ENCODE measurements at places on chromosomes 13 and 19. TPM values are rescaled to one million over a fixed set of nuclear protein-coding genes. Genes with fewer than 3 reads are reported as not detected.

ODAD3 gene
- not detected for total RNA-seq

PDCD2L gene
- total RNA-seq, result 15.8 TPM

PABPC3 gene
- total RNA-seq, result 0.21 TPM

GJB2 gene
- total RNA-seq, result 21.2 TPM

SELENOV gene
- not detected for total RNA-seq

PAN3 gene
- 44.2 TPM for total RNA-seq

MIA gene
- total RNA-seq, result 1.9 TPM

ZNF536 gene
- total RNA-seq, result 8.3 TPM

TJP3 gene
- total RNA-seq, result 5.4 TPM

SMIM24 gene
- not detected for total RNA-seq

FUT2 gene
- total RNA-seq, result 3.0 TPM

RGS9BP gene
- total RNA-seq, result 7.1 TPM

MZF1 gene
- 21.6 TPM for total RNA-seq

PCDH20 gene
- total RNA-seq, result 2.9 TPM

MISP3 gene
- 1.5 TPM for total RNA-seq

ZIC2 gene
- total RNA-seq, result not detected

DNA sequence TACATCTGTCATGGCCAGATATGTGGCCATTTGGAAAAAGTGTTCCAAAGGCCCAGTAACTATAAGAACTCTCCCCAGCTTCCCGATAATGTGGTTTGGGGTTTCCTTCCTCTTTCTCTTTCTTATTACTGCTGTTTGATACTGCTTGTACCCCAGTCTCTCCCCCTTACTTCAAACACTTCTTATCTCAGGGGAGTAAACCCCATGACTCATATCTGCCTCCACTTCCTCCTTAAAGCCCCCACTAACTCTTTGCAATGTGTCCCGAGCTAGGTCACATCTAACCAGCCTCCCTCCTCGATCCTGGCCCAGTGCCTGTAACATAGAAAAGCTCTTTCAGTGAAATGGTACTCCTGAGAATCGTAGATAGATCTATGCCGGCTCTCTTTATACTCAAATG lies 82.4 kb upstream of the STARD13 start:
- DNase-seq, result no peak

GRCh38 chr19:18601875-18602274 lies 4.7 kb downstream of the CRLF1 start:
- no peak for DNase-seq

GRCh38 chr19:50357178-50358100 lies 8.0 kb downstream of the NAPSA start:
- DNase-seq, result peak; percentile 83

DNA sequence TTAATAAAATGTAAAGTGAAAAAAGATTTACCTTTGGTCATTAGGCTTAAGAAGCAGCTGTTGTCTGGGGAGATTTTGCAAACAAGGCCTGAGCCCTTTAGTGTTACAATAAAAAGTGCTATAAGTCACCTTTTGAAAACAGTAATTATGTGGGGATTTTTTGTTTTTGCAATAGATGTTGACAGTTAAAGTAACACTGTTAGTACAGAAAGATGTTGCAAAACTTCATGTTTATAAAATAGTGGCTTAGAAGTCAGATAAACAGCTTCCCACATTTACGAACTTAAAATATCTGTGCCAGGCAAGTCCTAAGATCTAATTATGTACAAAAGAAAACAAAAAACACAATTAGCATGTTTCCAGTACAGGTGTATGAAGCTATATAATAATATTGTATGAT lies 138.0 kb upstream of the IRS2 start:
- DNase-seq, result no peak

- DNase-seq, result peak; percentile 37
Observed at GRCh38 chr19:31330761-31331160, 18.5 kb downstream of the TSHZ3 start.

- no peak for DNase-seq
Observed at GRCh38 chr19:39969681-39970424, 1.1 kb upstream of the PSMC4 start.

DNA sequence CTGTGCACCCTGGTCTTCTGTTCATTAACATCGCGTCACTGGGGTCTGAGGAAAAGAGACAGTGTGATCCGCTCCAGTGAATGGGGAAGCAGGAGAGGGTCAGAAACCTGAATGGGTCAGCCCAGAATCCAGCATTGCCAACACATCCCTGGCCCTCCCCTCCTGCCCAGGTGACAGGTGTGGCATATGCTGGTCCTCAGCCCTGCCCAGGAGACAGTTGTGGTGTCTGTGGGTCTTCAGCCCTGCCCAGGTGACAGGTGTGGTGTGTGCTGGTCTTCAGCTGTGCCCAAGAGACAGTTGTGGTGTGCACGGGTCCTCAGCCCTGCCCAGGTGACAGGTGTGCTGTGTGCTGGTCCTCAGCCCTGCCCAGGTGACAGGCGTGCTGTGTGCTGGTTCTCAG lies 8.0 kb downstream of the TFDP1 start:
- no peak for DNase-seq

- no peak for DNase-seq
Observed at GRCh38 chr13:33624740-33625139, 193.2 kb upstream of the RFC3 start.

DNA sequence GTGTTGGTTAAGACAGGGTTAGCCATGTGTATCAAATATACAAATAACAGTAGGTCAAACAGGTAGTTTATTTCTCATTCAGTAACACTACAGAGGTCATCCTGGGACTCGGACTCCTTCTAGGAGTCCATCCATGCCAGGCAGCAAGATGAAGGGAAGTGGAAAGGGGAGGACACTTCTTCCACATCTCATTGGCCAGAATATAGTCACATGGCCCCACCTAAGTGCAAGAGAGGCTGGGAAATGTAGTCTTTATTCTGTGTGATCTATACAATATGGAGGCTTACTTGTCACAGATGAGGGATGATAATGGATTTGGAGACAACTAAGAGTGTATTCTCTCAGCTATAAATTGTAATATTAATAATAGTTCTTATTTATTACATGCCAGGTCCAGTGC lies 31.1 kb downstream of the RDH8 start:
- no peak for DNase-seq

DNA sequence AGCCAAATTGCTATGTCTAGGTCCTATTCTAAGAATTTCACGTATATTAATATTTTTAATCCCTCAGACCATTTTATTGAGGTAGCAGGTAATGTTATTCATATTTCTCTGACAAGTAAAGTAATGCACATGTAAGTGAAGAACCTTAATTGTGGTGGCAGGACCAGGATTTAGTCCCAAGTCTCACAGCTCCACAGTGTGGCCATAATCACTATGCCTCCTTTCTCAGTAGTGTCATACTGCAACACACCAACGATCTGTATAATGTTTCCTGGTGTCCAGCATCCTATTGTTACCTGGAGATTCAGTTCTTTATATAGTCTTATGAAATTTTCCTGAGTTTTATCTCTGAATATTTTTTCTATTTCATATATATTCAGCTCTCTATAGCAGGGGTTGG lies 340.3 kb downstream of the OLFM4 start:
- DNase-seq, result no peak

DNA sequence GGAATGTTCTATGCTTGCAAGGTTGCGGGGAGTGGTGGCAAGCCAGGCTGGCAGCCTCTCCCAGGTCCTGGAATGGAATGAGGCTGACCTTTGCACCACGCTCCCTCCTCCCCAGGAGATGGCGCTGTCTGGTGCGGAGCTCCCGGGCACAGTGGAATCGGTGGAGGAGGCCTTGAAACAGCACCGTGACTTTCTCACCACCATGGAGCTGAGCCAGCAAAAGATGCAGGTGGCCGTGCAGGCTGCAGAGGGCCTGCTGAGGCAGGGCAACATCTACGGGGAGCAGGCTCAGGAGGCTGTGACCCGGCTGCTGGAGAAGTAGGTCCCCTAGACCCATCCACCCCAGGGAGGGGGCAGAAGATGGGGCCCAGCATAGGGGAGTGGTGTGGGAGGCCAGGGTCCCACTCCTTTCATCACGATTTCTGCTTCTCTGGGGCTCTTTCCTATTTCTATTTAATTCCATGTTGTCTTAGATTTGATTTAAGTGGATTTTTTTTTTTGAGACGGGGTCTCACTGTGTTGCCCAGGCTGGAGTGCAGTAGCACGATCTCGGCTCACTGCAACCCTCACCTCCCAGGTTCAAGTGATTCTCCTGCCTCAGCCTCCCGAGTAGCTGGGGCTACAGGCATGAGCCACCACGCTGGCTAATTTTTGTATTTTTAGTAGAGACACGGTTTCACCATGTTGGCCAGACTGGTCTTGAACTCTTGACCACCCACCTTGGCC lies 53.2 kb upstream of the SHKBP1 start:
- DNase-seq, result peak; percentile 31

DNA sequence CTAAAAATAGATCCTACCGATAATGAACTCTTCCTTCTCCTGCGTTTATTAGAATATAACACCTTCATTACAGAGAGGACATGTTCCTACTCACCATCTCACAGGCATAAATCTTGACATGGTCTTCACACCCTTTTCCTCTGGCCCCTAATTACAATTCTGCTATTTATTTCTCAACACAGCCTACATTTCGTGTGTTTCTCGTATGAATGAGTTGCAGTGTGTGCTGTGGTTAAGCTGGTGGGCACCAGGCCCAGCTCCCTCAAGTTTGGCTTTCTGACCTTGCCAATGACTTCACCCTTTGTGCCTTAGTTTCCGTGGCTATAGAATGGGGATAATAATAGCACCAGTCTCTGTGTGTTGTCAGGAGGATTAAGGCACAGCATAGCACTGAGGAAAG lies 12.3 kb upstream of the KATNAL1 start:
- DNase-seq, result peak; percentile 37

DNA sequence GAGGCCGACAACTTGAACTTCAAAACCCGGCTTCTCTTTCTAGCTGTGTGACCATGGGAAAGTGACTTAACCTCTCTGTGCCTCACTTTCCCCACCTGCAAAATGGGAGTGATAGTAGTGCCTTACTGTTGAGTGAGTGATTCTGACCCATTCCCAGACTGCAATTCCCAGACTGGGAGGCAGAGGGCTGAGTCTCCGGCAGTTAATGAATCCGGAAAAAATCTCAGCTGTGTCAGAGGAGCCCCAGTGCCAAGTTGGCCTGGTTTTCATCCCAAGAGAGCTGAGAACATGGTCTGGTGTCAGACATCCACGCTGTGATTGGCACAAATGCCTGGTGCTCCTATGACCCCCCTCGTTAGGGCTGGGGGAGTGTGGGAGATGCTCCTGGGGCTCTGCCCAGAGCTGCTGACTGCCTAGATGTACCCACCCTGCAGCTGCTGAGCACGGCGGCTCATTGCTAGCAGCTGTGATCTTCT lies 50.0 kb downstream of the PIN1 start:
- peak; percentile 98 for DNase-seq

DNA sequence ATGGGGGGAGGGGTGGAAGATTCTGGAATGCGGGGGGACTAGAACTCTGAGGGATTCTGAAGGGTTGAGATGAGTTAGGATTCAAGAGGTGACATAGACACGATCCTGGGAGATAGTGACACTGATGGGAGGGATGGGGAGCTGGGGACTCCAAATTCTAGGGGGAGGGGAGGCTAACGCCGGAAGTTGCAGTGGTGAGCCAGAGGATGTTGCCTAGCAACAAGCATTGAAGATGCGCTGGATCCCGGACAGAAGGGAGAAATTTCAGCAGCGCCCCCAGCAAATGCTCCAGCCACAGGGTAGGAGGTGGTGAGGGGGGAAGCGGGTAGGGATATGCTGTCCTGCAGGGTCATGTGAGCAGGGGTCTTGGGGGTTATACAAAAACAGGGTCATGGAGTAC lies 6.9 kb upstream of the LTBP4 start:
- DNase-seq, result no peak

GRCh38 chr13:93304868-93305613 lies 78.4 kb downstream of the GPC6 start:
- DNase-seq, result peak; percentile 8

- no peak for DNase-seq
Observed at GRCh38 chr13:28252547-28252946, 114.2 kb downstream of the PAN3 start.

- DNase-seq, result no peak
Observed at GRCh38 chr19:23528376-23528775, 133.1 kb upstream of the ZNF91 start.

DNA sequence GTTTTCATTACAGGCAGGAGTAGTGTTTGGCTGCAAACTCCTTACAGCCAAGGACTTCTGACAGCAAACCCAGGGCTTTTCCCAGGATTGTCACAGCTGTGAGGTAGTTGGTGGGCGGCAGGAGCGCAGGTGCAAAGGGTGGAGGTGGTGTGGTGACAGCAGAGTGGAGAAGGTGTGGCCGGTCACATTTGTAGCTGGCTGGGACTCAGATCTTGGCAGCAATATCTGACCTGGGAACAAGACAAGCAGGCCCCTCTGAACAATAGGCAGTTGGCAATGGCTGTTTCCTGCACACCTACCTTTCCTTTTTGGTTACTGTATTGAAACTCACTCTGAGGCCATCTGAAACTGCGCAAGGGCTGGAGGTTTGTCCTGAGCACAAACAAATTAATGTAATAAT lies 327.3 kb downstream of the COG6 start:
- no peak for DNase-seq

DNA sequence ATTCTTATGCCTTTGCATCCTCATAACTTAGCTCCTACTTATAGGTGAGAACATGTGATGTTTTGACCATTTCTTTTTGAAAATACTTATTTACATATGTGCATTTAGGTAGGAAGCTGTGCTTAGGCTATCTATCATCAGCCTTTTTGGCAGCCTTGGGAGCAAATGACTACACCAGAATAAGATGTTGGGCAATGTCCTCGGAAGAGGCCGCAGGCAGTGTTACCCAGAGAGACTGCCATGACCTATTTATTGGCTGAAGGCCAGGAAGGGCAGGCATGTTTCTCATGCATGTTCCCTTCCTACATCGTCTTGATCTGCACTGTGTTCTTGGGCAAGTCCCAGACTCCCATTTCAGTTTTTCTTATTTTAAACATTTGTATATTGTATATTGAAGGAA lies 122.3 kb downstream of the B3GLCT start:
- no peak for DNase-seq

GRCh38 chr19:50658441-50659317 lies 9.4 kb downstream of the C19orf81 start:
- peak; percentile 80 for DNase-seq

GRCh38 chr19:6577476-6578125 lies 13.3 kb downstream of the CD70 start:
- no peak for DNase-seq

GRCh38 chr19:35000338-35000646 lies 169 bp downstream of the GRAMD1A start:
- no peak for DNase-seq

Measured in tongue (tissue), 3 donors.